Fibroblast of skin of left biceps (primary cell): ENCODE measurements at places on chromosomes 6 and 20.

- no peak for DNase-seq
These were observed 74.0 kb upstream of the XRN2 start for GRCh38 chr20:21229163-21229562.

DNA sequence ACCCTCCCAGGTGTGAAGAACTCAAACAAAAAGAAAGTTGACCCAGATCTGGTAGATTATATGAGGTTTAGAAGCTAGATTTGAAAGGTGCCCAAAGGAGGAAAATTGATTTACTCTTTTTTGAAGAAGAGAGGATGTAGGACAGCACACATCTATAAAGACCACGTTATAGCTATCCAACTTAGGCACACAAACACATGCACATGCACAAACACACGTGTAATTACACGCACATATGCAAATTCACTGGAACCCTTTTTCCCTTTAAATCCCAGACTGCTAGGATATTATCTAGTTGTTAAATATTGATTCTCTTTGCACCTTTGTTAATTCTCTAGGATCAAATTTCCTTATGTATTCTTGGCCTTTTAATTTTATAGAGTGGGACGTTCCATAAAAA lies 272.8 kb upstream of the TBX18 start:
- no peak for DNase-seq

GRCh38 chr6:28719275-28719940 lies 193.7 kb downstream of the GPX5 start:
- DNase-seq = no peak

DNA sequence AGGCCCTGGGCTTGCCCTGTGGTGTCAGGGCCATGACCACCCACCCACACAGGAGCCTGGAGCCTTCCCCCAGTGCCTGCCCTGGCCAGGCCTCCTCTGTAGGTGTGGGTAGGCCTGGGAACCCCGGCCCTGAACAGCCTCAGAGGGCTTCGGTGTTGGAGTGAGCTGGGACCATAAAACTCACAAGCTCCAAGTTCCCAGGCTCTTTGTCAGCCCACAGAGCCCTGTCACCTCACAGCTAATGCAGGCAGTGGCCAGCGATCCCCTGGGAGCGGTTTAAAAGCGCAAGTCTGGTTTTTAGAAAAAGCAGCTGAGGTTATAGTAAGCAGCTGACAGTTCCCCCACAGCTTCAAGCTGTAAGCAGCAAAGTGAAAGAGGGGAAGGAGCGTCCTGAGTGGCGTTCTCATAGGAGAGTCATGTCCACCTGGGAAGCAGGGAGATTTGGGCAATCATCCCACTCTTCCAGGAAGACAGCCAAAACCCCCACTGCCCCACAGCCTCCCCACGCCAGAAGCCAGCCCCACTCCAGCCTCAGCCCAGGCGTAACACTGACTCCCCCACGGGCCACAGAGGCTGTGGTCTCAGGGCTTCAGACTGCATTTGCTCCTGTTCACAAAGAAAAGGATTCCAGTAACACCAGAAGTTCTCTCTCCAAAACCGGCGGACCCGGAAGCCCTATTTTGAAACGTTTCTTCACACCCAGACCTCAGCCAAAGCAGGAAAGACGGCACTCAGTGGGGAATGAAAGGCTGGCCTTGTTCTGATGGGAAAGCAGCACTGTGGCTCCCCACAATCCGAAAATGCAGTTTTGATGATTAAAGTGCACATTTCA lies 34.3 kb upstream of the FOXC1 start:
- DNase-seq = no peak

GRCh38 chr6:128098000-128098581 lies 197.2 kb upstream of the THEMIS start:
- DNase-seq = no peak

GRCh38 chr6:53928641-53929040 lies 133.8 kb downstream of the LRRC1 start:
- DNase-seq = no peak

DNA sequence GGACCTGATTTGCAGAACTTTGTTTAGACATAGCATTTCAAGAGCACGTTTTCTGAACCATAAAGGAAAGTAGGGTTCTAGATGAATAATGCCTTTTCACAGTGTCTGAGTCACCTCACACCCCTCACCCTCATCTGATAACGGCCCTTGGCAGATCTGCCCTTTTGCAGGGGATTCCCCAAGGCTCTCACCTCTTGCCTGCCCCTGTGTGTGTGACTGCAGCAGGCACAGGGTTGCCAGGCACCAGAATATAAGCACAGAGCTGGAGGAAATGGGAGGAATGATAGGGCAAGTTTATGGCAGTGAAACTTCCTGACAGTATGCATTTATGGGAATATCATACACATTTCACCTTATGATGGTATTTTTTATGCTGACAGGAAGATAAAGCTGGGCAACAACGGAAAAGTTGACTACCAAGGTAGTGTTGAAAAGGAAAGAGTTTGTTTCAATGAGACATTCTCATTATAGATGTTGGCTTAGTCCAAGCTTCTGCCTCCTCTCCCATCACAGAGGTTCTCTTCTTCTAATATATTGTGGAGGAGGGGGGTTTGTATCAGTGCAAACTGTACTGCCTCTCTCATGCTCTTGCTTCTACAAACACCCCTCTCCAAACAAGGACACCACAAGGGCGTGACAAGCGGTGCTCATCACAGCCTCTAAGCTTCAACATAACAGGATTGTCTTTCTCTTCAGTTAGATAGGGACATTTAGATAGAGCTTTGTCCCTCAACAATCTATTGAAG lies 101.5 kb upstream of the BACH2 start:
- DNase-seq = no peak

DNA sequence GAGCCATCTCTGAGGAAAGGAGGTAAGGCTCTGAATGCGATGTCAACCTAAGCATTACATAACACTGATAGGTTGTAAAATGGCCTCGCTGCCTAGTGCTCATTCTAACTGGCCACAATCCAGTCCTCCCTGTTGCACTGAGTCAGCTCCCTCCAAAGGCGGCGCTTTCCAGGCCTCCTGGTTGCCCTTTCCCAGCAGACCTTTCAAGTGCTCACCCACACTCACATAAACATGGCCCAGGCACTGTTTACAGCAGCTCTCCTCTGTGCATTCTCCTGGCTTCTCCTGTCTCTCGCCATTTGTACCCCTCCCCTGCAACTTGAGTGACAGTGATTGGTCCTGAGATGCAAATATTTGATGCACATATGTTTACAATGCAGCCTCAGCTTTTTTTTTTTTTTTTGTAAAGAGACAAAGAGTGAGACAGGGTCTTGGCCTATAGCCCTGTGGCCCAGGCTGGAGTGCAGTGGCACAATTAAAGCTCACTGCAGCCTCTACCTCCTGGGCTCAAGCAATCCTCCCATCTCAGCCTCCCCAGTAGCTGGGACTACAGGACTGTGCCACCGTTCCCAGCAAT lies 36.8 kb upstream of the PRND start:
- no peak for DNase-seq

- no peak for DNase-seq
These were observed 4.5 kb downstream of the C20orf204 start for GRCh38 chr20:64040231-64041039.

- no peak for DNase-seq
These were observed 70.8 kb upstream of the DYNLRB1 start for GRCh38 chr20:34445177-34446065.

- DNase-seq = no peak
These were observed 134.3 kb upstream of the MAN1A1 start for GRCh38 chr6:119483908-119484307.

DNA sequence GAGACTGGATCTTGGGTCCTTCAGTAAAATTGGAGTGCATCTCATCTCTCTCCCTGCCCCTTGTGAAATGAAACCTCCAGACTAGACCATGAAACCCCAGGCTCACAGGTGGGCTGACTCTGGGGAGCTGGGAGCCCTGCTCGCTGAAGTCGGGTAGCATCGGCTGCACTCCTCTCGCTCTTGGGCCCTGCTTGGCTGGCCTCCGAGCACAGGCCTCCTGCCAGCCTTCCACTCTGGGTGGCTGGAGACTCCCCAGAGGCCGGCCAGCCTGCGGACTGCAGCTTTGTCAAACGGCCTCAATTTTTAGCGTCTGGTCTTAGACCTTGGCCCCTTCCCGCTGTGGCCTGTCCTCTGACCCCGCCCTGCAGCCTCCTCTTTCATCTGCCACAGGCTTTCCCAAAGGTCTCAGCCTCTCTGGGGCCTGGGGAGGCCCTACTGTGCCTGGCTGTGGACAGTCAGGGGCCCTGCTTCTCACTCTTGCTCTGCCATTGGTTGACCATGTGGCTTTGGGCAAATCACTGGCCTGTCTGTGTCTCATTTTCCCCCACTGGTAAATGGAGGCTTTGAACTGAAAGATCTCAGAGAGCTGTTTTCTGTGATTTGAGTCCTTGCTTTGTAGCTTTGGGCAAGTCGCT lies 45.1 kb downstream of the SRC start:
- no peak for DNase-seq

- DNase-seq = no peak
These were observed 42.4 kb upstream of the ADGRF4 start for GRCh38 chr6:47655719-47656595.

GRCh38 chr6:85066266-85066665 lies 301.9 kb upstream of the TBX18 start:
- no peak for DNase-seq

DNA sequence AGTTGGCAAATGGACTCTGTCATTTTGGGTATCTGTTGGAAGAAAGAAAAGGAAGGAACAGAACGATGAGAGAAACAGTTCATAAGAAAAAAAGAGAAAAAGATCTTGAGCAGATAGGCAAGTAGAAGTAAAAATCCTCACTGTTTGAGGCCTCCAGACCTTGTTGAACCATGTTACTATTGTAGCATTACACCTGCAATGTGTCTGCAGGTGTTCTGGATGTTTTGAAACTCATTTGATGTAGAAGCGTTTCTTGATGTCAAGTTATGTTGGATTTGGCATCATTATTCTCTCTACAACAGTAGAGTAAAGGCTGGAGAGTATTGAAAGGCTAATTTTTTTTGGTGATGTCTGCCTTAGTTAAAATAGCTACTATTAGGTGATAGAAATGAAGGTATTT lies 108.7 kb downstream of the CARMIL1 start:
- no peak for DNase-seq

GRCh38 chr6:45822246-45822812 lies 193.3 kb downstream of the CLIC5 start:
- no peak for DNase-seq

DNA sequence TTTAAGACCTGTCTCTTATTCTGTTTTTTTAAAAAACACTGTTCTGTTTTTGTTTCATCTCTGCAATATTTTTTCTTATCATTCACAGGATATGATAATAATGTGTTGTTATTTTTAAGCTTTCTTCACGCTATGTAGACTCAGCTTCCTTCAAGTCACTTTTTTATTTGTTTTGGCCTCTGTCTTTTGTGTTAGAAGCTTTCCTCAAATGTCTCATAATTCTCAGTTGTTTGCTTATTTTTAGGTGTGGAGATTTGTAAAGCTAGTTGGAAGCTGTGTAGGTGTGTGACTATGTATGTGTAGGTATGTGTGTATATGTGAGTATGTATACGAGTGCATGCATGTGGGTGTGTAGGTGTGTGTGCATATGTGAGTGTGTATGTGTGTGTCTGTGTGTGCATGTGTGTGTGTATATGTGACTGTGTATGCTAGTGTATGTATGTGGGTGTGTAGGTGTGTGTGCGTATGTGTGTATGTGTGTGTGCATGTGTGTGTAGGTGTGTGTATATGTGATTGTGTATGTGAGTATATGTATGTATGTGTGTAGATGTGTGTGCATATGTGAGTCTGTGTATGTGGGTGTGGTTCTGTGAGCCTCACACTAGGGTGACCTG lies 16.3 kb upstream of the VEGFA start:
- DNase-seq = no peak

DNA sequence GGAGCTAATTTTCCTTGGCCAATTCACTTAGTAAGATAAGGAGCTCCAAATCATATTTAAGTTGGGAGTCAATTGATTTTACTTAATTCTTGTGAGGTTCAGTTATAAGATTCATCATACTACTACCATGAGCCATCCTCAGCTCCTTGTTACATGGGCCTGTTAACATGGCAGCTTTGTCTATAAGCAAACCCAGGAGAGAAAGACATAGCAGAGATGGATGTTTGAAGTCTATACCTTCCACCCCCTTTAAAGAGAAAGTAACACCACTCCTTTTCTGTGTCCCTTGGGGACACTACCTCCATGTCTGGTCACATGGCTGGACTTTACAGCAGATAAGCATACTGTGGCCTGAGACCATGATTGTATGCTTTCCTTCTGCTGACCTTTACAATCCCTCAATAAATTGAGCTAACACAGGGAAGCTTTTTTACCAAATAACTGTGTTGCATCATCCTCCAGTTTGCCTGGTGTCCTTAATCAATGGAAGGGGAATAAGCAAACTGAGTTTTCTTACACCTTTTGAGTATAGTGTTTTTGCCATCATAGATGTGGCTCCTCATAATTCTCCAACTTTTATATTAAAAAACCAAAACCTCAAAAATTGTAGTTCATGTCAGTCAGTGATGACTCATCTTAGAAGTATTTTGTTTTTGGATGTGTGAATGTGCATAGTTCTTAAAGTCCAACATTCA lies 9.8 kb upstream of the ZNFX1 start:
- DNase-seq = peak; percentile 52

DNA sequence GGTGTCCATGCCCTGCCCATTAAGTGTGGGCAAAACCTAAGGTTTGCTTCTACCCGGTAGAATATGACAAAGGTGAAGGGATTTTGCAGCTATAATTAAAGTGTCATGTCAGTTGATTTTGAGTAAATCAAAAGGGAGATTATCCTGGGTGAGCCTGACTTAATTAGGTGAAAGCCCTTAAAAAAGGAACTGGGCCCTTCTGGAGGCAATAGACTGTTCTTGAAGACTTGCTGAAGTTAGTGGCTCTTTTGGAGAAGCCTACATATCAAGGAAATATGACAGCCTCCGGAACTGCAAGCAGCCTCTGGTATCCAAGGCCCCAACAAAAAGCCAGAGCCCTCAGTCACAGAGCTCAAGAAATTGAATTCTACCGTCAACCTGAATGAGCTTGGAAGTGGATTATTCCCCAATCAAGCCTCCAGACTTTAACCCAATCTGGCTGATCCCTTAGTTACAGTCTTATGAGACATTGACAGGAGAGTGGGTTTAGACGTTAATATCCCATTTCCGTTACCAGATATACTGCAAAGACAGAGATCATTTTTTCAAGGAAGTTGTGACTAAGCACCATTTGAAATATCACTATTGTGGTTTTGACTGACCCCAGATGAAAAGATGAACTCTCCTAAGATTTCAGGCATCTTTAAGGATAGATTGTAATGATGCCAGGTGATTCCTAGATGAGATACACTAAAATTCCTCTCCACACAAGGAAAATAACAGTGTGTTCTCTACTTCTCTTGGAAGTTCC lies 303.4 kb downstream of the PLCB1 start:
- DNase-seq = no peak

DNA sequence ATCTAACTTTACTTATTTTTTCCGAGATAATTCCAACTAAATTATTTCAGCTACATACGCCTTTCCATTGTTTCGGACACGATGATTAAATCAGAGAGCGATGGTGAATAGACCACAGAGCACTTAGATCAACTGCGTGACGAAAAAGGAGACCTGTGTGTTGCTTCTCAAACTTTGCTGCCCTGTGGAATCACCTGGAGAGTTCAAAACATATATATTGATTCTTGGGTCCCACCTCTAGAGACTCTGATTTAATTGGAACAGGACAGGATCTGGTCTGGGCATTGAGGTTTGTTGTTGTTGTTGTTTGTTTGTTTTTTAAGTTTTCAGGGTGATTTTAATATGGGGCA lies 401 bp upstream of the TNFRSF21 start:
- no peak for DNase-seq

GRCh38 chr6:118506071-118506638 lies 41.9 kb upstream of the PLN start:
- DNase-seq = no peak

- peak; percentile 94 for DNase-seq
These were observed 110.3 kb downstream of the BCAS1 start for GRCh38 chr20:53959911-53960578.
